Right renal pelvis (tissue), 4 donors: ENCODE measurements at places on chromosomes 16 and 17. TPM values are rescaled to one million over a fixed set of nuclear protein-coding genes. Genes with fewer than 3 reads are reported as not detected.
A peak's percentile ranks its signal among the peaks of the same experiment; 100 is the strongest.

- DNase-seq = no peak
Observed at GRCh38 chr17:13537167-13537731, 64.5 kb downstream of the HS3ST3A1 start.

- no peak for DNase-seq
Observed at GRCh38 chr16:56672761-56673536, 3.3 kb downstream of the MT1H start.

GRCh38 chr17:57615836-57616757 lies 129.0 kb downstream of the CCDC182 start:
- DNase-seq = no peak

GRCh38 chr16:11586856-11587642 lies at the start of gene LITAF:
Gene LITAF, minus strand, starts transcription at chr16:11586919. Its CDS starts 30,189 bp downstream, at chr16:11556730.
- DNase-seq = no peak

GRCh38 chr17:44774271-44775135 lies 15.7 kb downstream of the ADAM11 start:
- peak; percentile 76 for DNase-seq

GRCh38 chr16:14150796-14151195 lies 79.7 kb downstream of the MRTFB start:
- DNase-seq = no peak

GRCh38 chr16:17316005-17316404 lies 154.8 kb downstream of the XYLT1 start:
- no peak for DNase-seq

GRCh38 chr17:17491546-17491988 lies 4.6 kb downstream of the RASD1 start:
- no peak for DNase-seq

GRCh38 chr17:16887523-16888095 lies 84.3 kb downstream of the TNFRSF13B start:
- no peak for DNase-seq

- no peak for DNase-seq
Observed at GRCh38 chr16:3188925-3189825, 1.2 kb downstream of the OR1F1 start.

DNA sequence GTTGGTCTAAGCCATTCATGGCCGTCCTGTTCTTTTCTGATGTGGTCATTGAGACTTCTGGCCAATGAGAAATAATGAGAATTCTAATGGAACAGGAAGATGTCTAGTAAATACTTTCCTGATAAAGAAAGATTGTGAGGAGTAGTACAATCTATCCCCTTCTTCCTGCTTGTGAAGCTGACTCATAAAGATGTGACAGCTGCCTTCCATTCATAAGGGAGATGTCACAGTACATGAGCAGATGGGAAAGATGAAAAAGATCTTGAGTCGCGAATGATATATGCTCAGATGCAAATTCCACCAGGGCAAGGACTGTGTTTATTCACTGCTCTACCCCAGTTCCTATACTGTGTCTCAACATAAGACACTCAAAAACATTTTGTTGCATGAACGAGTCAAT lies 111.7 kb upstream of the FOXF1 start:
- no peak for DNase-seq

DNA sequence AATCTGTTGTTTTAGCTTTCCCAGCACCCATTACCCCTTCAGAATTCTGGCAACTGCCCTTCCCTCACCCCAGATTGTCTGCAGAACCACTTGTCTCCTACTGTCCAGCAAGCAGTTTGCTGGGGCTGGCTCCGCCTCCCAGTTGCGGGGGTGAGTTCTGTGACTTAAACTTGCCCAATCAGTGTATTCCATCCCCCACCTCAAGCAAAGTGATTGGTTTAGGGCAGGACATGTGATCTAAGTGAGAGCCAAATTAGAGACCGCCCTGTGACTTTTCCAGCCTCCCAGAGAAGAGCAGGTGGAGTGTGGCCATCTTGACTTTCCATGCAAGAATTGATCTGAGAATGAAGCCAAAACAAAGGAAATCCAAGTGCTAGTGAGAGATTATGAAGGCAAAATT lies 22.7 kb upstream of the SRCIN1 start:
- no peak for DNase-seq

Gene MYL4
- polyA plus RNA-seq = 3.4 TPM

Gene SCARF1
- 9.0 TPM for polyA plus RNA-seq

Gene LGALS9B
- not detected for polyA plus RNA-seq

Gene RNU2-1
- polyA plus RNA-seq = not detected

Gene ZNF771
- polyA plus RNA-seq = 6.0 TPM

Gene HOXB2
- 53.2 TPM for polyA plus RNA-seq

Gene C1QTNF8
- not detected for polyA plus RNA-seq
